ENCODE measurements at places on chromosomes 12 and 14.

- DNase-seq: no peak
Observed at GRCh38 chr14:64092940-64093339, 201.2 kb downstream of the ESR2 start.

DNA sequence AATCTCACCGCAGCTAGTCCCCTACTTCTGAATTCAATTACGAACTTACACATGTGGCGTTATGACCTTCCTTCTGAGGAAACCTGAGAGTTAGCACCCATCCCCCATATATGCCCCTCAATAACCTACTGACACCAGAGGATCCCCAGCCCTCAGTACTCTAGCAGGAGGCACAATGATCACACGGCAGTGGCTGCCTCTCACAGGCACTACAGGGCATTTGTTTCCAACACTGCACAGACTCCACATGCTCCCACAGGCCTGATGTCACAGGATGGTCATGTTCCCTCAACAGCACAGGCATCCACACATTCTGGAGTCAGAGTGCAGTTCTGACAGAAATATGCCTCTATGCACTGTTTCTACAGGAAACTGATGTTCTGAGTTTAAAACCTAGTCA lies 17.4 kb downstream of the PPP1CC start:
- DNase-seq: no peak

- DNase-seq: no peak
Observed at GRCh38 chr12:114096461-114096860, 130.3 kb upstream of the RBM19 start.

DNA sequence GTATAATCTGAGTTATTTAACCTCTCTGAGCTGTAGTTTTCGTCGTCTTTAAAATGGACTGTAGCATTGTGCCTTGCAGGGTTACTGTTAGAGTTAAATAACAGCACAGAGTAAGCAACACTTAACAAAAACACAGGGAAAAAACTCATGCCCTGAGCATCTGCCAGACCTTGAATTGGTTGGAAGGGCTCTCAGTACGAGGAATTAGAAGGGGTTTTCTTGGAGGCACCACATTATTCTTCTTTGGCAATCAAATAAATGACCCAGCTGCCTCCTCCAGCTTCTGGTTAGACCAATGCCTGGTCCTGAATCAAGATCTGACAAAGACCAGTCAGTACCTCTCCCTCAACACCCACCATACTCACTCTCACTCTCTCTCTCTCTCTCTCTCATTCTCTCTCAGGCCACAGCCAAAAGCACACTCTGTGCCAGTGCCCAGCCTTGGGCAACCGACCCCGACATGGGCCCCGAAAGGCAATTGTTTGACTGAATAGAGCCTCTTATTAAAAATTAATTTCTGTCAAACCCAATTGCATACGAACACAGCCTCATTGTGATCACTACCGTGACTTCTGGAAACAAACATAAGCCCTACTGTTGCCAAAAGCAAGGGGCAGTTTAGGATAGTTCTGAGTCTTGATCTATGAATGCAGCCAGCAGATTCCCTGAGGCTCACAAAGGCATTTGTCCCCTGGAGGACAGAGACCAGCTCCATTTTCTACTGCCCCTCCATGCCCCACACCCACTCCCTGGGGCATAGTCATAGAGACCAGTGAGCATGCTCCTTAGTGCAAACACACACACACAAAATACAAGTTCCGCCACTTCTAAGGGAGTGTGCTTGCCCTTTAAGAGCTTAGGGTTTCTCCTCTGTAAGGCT lies 23.9 kb downstream of the DUSP6 start:
- no peak for DNase-seq

DNA sequence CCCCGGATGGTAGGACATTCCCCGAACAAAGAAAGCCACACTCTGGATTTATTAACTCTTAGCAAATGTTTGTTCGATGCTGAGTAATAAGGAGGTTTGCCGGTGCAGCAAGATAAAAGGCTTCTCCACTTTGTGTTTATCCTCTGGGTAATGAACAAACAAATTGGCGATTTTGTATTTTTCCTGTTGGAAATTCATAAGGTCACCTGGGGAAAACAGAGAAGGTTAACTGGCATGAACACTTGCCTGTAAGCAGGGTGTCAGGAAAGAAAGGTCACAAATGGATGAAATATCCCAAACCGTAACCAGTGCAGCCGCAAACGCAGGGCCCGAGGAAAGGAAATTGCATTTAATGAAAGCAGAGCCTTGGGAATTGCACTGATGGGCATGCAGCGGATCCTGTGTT lies 132.8 kb downstream of the RMST start:
- DNase-seq: no peak

- no peak for DNase-seq
Observed at GRCh38 chr12:124853781-124854636, 9.7 kb downstream of the SCARB1 start.

GRCh38 chr12:61188801-61189595 lies 1071.2 kb upstream of the USP15 start:
- no peak for DNase-seq

DNA sequence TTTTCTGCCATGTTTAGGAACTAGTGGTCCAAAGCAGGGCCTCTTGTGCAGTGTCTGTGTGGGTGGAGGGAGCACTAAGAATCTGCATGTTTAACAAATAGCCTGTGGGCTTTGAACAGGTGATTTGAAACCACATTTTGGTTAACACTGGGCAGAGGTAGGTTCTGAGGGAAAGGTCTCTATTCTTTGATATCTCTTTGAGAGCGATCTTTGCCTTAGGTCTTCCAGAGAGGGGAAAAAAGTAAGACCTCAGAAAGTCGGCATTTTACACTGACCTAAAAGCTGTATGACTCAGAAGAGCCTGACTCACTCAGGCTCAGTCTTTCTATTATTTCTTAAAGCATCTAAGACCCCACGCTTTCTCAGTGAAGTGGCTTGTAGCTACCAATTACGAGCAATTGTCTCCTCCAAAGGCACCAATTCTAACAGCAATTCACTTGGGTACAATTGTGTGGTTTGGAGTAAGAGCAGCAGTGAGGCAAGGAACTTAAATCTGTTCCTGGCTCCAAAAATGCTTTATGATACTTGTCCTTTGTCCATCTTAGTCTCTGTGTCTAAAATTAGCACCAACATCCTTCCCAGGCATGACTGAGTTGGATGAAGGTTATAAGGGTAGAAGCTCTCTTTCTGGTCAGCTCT lies 8.8 kb downstream of the EIF2B2 start:
- no peak for DNase-seq

GRCh38 chr12:13562915-13563742 lies 366.6 kb downstream of the EMP1 start:
- DNase-seq: no peak

- no peak for DNase-seq
Observed at GRCh38 chr12:107515446-107515958, 170.1 kb upstream of the PWP1 start.

GRCh38 chr14:42918615-42919014 lies 1311.9 kb downstream of the LRFN5 start:
- no peak for DNase-seq

DNA sequence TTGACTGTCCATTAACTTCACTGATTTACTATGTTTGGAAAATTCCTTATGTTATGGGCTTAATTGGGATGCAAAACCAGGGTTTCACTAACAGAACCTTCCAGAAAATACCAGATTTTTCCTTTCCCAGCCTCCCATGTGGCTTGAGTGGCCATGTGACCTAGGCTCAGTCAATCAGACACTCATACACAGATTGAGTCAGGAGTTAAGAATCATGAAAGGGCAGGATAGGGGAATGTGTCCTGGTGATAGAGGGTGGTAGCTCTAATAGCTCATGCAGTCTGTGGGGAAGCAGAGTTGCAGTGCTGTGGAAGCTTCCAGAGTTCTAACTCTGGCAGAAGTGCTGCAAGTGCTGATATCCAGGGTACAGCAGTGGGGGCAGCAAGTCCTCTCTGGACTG lies 134.1 kb upstream of the IFNG-AS1 start:
- DNase-seq: no peak

DNA sequence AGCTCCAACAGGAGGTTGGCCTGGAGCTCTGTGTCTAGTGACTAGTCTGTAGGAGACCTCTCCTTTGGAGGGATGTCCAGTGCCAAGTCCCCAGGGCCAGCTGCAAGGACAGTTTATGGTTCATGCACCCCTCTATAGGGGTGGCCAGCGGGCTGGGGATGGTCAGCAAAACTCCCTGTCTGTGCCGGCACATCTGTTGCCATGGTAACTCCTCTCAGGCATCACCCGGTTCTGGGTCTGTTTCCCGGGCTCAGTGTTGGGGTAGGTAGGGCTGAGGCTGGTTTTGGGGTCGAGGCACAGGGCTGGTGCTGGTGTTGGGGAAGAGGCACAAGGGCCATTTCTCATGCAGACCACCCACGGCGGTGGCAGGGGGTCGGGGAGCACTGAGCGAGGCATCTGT lies 196.8 kb downstream of the RBM19 start:
- no peak for DNase-seq

- no peak for DNase-seq
Observed at GRCh38 chr12:94706250-94706661, 55.9 kb upstream of the TMCC3 start.

- DNase-seq: no peak
Observed at GRCh38 chr12:4572680-4573079, 10.7 kb downstream of the DYRK4 start.

DNA sequence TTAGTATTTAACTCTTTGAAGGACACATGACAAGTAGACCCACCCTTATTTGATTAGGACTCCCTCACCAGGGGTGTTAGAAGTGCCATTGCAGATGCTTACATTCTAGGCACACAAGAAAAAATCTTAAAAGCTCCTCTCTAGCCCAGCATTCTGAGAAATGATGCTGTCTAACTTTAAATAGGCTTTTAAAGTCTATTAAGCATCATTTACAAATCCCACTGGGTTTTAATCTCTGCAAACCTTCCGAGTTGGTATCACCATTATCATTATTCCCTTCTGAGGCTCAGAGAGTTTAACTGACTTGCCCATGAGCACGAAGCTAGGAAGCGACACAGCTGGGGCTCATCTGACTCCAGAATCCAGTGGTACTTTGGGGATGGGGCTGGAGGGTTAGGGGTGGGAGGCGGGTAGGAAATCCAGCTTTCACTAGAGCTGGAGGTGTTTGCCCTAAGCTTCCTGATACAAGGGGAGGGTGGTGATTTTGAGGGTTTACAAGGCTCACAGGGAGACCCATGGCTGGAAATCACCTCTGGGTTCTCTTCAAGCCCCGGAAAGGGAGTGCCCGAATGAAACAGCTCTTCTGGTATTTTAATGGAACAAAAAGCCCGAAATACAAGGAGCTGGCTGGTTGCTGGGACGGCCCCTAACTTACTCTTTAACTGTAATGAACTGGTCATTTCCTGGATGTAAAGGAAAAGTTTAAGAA lies 109.2 kb upstream of the FUT8 start:
- no peak for DNase-seq

- no peak for DNase-seq
Observed at GRCh38 chr12:130308393-130308792, 29.3 kb upstream of the PIWIL1 start.

DNA sequence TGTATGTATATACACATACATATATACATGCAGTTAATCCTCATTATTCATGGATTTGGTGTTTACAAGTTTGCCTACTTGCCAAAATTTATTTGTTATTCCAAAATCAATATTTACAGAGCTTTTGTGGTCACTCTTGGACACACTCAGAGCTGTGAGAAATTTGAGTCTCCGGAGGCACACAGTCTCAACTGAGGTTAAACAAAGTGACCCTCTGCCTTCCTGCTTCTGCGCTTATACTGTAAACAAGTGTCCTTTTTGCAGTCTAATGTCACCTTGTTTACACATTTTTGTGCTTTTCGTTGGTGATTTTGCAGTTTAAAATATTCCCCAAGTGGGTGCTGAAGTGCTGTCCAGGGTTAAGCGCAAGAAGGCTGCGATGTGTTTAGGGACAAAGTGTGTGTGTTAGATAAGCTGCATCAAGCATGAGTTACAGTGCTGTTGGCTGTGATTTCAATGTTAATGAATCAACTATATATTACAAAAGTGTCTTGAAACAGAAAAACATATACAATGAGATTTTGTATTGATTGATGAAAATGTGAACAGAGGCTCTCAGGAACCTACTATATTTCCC lies 13.1 kb upstream of the LTA4H start:
- no peak for DNase-seq
